Lung microvascular endothelial cell (primary cell): ENCODE measurements at places on chromosomes 1 and 21. TPM values are rescaled to one million over a fixed set of nuclear protein-coding genes. Genes with fewer than 3 reads are reported as not detected.

The SAMD13 gene
- 0.20 and 1.7 TPM in 2 replicates for total RNA-seq

The KCNA3 gene
- not detected in 2 replicates for total RNA-seq

DNA sequence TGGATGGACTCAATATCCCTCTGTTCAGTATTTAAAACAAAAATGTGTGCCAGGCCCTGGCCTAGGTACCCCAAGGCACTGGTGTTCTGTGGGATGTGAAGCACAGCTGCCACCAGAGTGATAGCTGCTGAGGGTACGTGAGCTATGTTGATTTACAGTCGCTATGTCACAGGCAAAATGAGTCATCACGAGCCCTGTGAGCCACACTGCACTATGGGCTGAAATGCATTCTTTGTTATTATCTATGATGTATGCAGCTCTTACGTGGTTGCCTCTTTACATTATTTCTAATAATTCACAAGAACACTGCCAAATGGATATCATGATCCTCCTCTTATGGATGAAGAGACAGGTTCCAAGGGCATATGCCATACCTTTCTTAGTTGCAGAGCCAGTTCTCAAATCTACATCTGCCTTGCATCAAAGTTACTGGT lies 2.1 kb downstream of the TEX38 start:
- DNase-seq = peak; percentile 79

DNA sequence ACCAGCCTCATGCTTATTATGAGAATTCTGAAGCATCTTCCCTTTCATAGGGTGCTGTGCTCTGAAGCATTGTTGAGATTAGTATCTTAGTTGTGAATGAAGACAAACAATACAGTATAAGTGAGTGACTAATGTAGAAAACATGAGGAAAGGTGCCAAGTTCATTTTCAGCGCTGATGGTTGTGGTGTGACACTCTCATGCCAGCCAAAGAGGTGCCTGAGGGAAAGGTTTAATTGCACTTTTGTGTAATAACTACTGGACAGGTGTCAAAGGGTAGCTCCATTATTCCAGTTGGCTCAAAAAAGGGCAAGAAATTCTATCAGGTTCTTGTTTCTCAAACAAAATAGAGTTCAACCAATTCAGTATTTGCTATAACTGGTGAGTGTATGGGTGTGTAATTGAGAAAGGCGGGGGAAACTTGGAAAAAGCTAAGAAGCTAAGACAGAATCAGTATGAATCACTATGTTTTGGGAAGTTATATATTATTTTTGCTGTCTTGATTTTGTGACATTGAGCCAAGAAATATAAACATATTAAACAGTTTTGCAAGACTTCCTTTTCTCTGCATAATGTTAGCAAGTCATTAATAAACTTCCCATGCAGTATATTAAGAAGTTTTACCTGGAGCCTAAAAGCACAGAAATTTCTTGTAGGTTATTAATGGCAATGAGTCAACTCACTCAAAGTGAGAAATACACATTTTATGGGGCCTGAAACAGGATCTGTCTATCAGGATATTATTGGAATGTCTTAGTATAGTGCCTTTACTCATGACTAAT lies 31.8 kb downstream of the KCNK2 start:
- DNase-seq = peak; percentile 33

- no peak for DNase-seq
These were observed 4.6 kb upstream of the C1orf87 start for GRCh38 chr1:60078182-60078581.
